Stimulated activated CD8-positive, alpha-beta memory T cell treated with anti-CD3 and anti-CD28 coated beads, Interleukin-2, amount 100 ng/mL, for 1 hour (primary cell): ENCODE measurements at places on chromosomes 12 and 14.
A peak's percentile ranks its signal among the peaks of the same experiment; 100 is the strongest.

GRCh38 chr14:55841625-55842024 lies 261.6 kb downstream of the KTN1 start:
- DNase-seq, result no peak

DNA sequence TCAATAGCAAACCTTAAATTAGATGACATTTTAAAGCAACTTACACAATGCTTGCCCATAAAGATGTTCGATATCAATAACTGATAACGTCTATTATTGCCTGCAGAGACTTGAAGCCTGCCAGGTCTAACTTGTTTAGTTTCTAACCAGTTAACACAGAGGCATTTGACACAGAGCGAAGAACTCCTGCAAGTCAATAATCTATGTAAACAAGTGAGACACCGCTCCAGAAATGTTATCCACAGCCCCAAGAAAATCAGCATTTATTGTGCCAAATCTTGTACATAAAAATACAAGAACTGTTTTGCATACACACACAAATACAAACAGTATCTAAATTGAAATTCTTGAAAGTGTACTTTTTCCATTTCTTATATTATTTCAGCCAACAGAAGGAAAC lies 236.0 kb upstream of the DIO3 start:
- DNase-seq, result no peak

DNA sequence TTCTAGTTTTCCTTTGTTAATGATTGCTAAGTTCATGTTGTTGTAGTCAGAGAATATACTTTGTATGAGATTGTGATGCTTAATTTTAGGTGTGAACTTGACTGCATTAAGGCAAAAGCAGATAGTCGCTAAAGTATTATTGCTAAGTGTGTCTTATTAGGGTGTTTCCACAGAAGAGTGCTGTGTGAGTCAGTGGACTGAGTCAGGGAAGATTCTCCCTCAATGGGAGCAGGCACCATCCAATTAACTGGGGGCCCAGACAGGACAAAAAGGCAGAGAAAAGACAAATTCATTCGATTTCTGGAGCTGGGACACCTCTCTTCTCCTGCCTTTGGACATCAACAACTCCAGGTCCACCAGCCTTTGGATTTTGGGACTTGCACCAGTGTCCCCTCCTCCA lies 48.5 kb downstream of the BAZ1A start:
- DNase-seq, result no peak

GRCh38 chr12:128825835-128826234 lies 2.1 kb upstream of the SLC15A4 start:
- DNase-seq, result no peak

GRCh38 chr12:7929083-7929792 lies 6.7 kb downstream of the SLC2A3 start:
- DNase-seq, result no peak

DNA sequence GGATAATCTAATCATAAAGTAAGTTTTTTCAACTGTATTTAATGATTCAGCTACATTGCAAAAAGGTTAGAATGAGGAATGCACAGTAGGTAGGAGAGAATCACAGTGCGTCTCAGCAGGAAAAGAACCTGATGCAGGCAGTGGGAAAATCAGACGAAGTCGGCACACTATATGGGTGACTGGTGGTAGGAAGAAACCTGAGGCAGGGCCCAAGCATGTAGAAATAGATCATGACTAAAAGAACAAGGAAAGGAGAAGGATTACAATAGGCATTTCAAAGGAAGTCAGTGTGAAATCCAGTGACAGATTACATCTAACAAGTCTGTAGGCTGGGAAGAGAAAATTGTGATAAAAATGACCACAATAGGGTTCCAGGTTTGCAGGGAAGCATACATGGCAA lies 267.0 kb downstream of the MED13L start:
- no peak for DNase-seq

- DNase-seq, result no peak
Observed at GRCh38 chr12:48997719-48998496, 1.3 kb downstream of the DDN start.

GRCh38 chr14:51507511-51507905 lies 144.2 kb upstream of the FRMD6 start:
- DNase-seq, result no peak

- no peak for DNase-seq
Observed at GRCh38 chr14:61125041-61125866, 144.2 kb downstream of the SLC38A6 start.

DNA sequence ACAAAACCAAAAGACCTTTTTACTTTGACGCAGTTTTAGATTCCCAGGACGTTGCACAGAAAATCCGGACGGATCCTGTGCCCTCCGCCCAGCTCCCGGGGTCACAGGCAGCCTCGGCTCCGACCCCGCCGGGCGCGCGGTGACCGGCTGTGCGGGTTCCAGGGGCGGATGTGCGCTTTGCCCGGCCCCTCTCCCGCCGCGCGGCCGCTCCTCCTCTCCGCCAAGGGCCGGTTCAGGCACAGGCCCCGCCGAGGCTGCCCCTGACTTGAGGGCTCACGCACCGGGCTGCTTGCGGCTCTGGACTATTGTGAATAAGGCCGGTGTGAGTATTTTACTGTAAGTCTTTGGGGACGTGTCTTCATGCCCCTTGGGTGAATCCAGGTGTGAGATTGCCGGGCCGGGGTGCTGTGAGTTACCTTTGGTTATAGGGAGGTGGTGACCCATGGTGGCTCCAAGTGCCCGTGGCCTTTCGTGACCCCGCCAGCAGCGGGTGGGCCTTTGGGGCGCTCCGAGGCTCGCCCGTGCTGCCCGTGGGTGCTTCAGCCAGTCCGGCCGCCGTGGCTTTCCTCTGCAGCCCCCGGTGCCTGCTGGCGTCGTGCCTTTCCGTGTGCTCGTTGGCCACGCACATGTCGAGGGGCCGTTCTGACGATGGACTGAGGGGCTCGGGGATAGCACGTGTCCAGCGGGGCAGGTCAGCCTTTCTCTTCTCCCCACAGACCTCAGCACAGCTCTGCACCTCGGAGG lies 45.9 kb downstream of the NOC4L start:
- no peak for DNase-seq

- no peak for DNase-seq
Observed at GRCh38 chr14:77554207-77554606, 55.6 kb upstream of the ISM2 start.

DNA sequence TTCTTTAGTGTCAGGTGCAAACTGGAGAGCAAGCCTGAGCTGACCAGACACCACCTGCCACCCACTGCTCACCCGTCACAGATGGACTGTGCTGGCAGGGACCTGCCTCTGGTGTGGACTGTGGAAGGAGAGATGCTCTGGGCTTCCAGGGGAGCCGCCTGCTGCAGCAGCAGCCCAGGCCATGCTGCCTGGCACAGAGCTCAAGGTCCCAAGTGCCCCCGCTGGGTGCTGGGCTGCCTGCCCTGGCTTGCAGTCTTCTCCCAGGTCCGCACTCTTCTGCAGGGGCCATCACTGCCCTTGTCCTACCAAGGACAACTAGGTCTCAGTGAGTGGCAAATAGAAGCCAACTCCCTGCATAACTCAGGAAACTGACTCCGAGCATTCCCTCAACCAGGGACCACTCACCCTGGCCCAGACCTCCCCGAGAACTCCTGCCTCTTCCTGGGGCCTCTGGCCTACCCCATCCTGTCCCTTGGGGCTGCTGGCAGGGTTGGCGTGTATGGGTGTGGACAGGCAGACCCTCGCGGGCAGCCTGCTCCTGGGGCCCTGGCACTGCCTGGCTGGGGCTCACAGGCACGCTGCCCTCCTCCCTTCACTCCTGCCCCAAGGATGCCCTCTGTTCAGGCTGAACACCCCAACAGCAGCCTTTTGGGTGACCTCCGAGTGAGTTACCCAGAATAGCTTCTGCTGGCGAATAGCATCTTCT lies 9.3 kb downstream of the AMN start:
- DNase-seq, result no peak

DNA sequence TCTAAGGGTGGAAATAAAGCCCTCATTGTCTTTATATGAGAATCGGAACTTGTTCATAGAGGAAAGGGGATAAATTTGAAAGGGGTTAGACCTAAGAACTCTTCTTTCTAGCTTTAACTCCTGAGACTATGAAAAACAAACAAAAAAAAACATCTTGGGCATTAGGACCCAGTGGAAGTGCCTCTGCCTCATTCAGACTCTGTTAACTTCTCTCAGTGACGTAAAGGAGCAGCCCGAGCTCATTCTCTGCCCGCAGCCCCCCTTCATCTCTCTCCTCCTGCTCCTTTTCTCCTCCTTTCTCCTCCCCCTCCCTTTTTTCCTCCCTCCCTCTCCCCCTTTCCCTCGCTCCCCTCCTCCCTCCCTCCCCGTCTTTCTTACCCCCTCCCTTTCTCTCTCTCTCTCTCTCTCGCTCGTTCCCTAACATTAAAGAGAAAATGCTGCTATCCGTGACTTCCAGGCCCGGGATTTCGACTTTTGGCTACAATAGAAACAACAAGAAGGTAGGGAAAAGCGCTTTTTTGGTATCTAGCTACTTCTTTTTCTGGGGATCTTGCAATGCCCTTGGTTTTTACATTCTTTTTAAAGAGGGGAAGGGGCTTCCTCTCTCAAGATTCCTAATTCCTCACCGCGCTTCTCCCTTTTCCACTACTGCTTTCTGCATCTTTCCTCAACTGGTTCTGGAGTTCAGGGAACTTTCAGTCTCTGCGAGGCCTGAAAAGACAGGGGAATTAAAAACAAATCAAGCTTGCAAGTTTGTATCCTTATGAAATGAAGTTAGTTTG lies at the start of gene RBMS2:
TSS of gene RBMS2 (plus strand) at position 231 of the 782 bp plus-strand sequence. CDS start at position 435, 204 bp downstream.
- DNase-seq, result peak; percentile 7

- no peak for DNase-seq
Observed at GRCh38 chr12:18428416-18428815, 167.1 kb downstream of the PIK3C2G start.

DNA sequence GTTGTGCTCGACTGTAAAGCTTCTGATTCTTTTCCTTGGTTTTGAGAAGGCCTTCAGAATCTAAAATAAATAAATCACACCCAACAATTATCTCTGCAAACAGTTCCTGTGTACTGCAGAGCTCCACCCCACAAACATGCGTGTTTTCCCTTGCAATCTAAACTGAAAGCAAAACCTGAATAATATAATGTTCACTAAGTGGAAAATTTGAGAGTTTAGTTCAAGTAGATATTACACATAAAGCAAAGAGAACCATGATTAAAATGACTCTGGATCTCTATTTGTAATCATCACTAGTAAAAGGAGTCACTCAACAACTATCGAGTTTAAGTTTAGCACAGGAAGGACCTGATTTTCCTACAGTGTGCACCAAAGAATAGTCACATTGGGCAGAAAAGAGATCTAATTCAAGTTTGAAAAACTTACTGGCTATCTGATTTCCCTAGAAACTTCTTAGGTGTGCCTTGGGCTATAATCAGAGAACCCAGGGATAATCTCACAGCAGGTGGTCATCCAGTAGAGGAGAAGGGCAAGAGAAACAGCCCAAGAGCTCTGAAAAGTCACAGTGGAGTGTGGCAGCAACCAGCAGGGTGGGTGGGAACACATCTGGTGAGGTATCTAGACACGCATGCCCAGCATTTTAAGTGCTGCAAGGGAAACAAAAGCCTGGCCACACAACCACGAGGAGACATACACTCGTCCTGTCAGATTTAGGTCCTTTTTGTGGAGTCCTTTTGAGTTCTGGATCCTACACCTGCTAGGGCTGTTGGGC lies 25.4 kb downstream of the ATG14 start:
- DNase-seq, result no peak

DNA sequence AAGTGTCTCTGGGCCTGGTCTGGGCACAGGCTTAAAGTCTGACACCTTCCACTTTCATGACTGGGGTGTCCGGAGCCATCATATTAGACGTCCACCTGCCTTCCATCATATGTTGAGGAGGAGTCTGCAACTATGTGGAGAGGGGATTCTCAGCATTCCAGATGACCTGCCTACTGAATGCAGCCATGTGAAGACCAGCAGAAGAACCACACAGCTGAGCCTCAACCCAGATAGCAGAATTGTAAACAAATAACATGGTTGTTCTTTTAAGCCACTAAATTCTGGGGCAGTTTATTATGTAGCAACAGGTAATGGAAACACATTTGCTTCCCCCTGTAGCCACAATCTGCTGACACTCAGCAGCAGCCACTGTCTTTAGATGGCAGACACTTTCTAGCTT lies 4.0 kb upstream of the SLC15A4 start:
- DNase-seq, result no peak

- no peak for DNase-seq
Observed at GRCh38 chr14:71734076-71734475, 198.2 kb upstream of the RGS6 start.

DNA sequence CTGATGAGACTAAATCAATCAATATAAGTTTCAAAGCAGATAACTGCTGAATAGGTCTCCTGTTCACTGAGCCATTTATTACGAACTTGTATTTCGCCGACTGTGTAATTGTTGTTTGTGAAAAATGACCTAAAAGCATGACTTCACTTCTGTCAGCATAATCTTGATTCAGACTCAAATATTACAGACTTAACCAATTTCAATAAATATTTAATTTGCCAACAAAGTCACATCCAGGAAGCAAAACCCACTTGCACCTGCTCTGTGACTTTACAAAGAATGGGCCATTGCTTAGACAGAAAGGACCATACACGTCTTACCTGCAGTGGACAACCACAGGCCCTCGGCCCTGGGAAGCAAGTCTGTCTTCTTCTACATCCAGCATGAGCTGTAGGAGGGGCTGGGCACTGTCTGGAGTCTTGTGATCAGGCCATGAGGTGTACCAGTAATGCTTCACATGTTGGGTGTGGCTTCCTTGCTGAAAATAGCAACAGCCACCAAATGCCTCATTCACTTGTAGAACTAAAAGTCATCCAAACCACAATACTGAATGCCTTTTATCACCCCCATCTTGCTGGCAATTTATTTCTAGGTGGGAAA lies 23.5 kb upstream of the PTPRB start:
- no peak for DNase-seq

DNA sequence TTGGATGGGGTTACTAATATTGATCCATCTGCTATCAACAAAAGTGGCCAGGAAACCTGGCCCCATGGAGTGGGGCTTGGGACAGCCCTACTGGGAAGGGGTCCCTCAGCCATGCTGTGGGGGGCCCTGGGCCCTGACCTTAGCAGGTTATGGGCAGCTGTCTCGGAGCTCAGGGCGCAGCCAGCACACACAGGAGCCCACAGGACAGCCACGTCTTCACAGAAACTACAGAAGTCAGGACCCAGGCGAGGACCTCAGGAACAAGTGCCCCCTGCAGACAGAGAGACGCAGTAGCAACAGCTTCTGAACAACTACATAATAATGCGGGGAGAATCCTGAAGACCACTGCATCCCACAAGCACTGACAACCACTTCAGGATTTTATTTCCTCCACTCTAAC lies 11.9 kb upstream of the FKBP11 start:
- DNase-seq, result no peak

- no peak for DNase-seq
Observed at GRCh38 chr12:118353721-118354120, 19.0 kb downstream of the TAOK3 start.
